Motor neuron (in vitro differentiated cells): ENCODE measurements at places on chromosomes 6 and 20. TPM values are rescaled to one million over a fixed set of nuclear protein-coding genes. Genes with fewer than 3 reads are reported as not detected.

DNA sequence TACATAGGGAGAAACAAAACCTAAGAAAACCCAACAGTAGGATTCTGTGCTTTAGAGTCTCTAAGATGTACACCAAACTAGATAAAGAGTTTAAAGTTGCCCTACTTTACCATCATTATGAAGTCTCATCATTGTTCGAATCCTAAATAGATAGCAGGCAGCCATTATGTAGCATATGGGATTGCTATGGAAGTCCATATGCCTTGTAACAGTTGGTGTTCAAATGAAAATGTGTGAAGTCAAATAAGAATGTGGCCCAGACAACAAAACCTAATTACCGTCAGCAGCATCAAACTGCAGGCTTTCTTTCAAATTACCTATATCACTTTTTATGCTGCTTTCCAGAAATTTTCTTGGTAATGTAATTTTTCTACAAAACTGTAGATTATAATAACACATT is 1380.1 kb downstream of the GRIK2 start:
- ATAC-seq: no peak

DNA sequence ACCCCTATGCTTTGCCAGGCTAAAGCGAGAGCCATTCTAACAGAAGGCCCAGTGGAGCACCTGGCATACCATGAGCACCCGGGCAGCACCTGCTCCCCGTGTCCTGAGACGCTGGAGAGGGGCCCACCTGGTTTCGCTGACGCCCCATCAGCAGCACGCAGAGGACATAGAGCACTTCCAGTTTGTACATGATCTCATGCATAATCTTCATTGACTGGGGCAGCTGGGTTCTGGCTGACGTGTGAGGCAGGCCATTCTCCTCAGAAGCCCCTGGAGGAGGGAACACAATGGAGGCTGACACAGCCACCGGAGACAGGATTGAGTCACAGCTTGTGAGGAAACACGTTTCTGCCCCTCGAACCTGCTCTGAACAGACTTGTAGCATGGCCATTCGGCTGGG is 65.4 kb downstream of the MYH7B start:
- ATAC-seq: no peak

Gene GSTA2
- total RNA-seq: not detected in 2 replicates

Gene SOX18
- 0.05 TPM in 1 of 2 replicates, not detected in the other for total RNA-seq

GRCh38 chr6:435441-436307 is 44.1 kb downstream of the IRF4 start:
- ATAC-seq: no peak

- no peak for ATAC-seq
These were observed 131.9 kb downstream of the FYN start for GRCh38 chr6:111741177-111741952.

DNA sequence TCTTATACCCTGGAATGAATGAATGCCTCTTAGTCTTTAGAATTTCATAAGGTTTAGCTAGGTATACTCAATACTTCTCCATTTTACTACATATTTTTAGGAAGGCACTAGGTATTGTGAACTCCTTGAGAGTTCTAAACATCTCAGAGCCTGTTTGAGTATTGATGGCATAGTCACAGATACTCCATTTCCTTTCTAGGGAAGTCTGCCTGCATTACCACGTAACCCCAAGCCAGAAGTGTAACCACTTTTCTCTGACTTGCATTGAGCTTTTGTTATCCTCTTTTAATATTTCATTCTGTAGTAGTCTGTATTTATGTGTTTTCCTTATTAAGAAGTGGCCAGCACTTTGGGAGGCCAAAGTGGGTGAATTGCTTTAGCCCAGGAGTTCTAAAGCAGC is 12.2 kb downstream of the TOP1 start:
- ATAC-seq: no peak

GRCh38 chr6:50778696-50779095 is 40.0 kb upstream of the TFAP2B start:
- no peak for ATAC-seq

GRCh38 chr6:134173366-134173725 is 120.9 kb upstream of the SLC2A12 start:
- ATAC-seq: no peak

DNA sequence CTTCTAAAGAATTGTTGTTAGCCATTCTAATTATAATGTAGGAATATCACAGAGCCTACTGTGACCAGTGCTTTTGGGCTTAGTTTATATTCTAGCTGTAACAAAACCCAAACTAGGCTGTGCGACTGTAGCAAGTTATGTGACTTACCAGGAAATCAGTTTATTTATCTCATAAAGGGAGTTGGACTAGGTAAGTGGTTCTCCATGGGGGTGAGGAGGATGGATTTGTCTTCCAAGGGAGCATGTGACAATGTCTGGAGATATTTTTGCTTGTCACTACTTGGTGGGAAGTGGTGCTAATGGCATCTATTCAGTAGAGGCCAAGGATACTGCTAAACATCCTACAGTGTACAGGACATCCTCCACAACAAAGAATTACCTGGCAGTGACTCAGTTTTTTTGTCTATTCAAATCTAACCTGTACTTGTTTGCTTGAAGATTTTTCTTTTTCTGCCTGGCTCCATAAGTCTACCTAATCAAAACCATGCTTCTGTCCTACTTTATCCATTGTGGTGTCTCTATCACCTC is 32.5 kb downstream of the ZFAND3 start:
- ATAC-seq: no peak

- no peak for ATAC-seq
These were observed 207.1 kb downstream of the ARID1B start for GRCh38 chr6:156984178-156984738.

Gene NINL
- total RNA-seq: 15.0 and 23.6 TPM in 2 replicates

GRCh38 chr6:40715570-40716403 is 128.6 kb upstream of the LRFN2 start:
- no peak for ATAC-seq

GRCh38 chr6:54377776-54378175 is 69.5 kb downstream of the TINAG start:
- no peak for ATAC-seq

Gene SLC17A2
- total RNA-seq: 0.14 and 0.15 TPM in 2 replicates
